NCI-H748 treated with DMSO at 0.1 percent for 48 hours (cell line): ENCODE measurements at places on chromosomes 4 and X.

DNA sequence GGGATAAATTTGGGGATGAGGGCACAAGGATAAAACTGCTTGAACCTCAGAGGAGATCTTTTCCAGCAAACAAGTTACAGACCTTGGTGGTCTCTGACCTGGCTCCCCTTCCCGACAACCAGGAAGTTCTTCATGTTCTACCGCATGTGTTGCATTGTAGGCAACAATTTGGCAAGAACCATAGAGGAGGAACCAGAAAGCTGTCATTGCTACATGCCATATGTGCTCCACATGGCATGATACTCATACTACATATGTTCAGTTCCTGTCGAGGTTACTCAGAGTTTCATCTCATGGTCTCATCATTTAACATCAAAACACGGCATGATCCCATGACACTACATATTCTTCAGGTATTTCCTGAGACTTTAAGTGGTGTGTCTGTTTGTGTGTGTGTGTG lies 235.9 kb downstream of the OR13H1 start:
- no peak for DNase-seq

GRCh38 chr4:84221704-84222103 lies 277.4 kb downstream of the NKX6-1 start:
- DNase-seq, result no peak

- DNase-seq, result no peak
These were observed 234.7 kb downstream of the LDB2 start for GRCh38 chr4:16663732-16664131.

- no peak for DNase-seq
These were observed at the start of gene APELA for GRCh38 chr4:164876700-164877324. TSS of gene APELA (plus strand) at chr4:164877178. CDS start at chr4:164877332, 154 bp downstream.

DNA sequence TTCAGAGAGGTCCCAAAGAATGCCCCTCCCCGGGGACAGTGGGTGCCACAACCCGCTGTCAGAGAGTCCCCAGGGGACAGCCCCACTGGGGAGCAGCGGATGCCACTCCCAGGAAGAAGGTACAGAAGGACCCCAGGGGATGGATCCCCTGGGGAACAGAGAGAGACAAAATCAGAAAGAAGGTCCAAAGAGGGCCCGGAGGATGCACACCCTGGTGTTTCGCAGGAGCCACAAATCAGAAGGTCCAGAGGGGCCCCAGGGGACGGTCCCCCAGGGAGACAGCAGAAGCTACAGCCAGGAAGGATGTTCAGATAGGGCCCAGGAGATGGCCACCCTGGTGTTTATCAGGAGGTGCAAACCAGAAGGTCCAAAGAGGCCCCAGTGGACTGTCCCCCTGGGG lies 1.4 kb downstream of the TEX13D start:
- DNase-seq, result no peak

GRCh38 chr4:111198446-111198845 lies 575.6 kb upstream of the PITX2 start:
- DNase-seq, result no peak

DNA sequence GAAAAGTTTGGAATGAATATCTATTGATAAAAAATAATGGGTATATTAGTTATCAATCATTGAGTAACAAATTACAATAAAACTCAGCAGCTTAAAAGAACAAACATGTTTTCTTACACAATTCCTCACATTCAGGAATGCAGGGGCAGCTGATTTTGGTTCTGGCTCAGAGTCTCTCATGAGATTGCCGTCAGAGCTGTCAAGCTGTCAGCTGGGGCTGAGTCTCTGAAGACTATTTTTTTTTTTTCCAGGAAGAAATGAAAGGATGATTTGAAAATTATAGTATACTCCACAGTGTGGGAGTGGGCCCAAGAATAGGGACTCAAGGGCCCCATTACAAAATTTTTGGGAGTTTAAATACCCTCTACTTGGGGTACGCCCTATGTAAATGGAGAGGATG lies 219.1 kb downstream of the GC start:
- no peak for DNase-seq

DNA sequence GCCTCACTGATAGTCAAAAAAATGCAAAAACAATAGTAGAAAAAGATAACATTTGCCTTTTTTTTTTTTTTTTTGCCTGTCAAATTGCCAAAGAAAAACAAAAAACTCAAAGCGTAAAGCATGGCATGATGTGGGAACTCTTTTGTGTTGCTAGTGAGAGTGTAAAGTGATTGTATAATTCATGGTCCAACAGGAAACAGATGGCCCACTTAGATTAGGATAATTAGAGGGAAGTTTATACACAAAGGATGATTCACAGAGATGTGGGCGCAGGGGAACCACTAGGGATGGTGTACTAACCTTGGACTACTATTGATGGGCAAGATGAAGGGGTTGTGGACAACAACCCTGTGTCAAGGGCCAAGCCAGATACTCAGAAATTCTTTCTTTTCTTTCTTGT lies 16.4 kb downstream of the MCUB start:
- DNase-seq, result peak; percentile 80

DNA sequence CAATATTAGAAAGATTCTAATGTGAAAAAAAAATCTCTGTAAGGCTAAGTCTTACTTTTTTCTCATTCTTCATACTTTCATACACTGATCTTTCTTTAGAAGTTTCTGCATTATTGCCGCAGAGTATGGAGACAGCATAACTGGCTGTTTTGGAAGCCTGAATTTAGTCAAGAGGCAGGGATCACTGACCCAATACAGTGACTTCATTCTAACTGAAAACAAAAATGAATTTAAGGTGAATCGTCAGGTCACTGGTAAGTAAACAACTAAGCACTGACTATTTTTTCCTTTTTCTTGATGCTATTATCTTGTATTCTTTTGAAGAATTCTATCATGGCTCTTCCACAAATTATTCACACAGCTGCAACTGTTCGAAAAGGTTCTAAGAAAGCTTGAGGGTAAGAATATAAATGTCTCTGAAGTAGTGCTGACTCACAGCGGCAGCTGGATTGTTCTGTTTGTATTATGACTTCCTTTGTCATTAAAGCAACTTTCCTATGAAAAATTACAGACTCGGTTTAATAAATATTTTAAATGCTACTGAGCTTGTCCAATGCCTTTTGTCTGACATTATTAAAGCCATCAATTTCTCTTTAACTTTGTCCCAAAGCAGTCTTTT lies 609.3 kb downstream of the FSTL5 start:
- DNase-seq, result no peak

GRCh38 chrX:105226499-105226898 lies 6.0 kb upstream of the TEX13A start:
- no peak for DNase-seq

GRCh38 chr4:158750379-158750778 lies 18.4 kb upstream of the FNIP2 start:
- DNase-seq, result no peak

DNA sequence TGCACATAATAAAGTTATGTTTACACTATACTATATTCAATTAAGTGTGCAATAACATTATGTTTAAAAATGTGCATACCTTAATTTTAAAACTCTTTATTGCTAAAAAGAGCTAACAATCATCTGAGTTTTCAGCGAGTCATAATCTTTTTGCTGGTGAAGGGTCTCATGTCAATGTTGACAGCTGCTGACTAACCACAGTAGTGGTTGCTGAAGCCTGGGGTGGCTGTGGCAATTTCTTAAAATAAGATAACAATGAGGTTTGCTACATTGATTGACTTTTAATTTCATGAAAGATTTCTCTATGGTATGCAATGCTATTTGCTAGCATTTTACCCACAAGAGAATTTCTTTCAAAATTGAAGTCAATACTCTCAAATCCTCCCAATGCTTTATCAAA lies 58.6 kb downstream of the C4orf46 start:
- no peak for DNase-seq

- DNase-seq, result no peak
These were observed 46.0 kb downstream of the GEMIN8 start for GRCh38 chrX:13983734-13984133.

DNA sequence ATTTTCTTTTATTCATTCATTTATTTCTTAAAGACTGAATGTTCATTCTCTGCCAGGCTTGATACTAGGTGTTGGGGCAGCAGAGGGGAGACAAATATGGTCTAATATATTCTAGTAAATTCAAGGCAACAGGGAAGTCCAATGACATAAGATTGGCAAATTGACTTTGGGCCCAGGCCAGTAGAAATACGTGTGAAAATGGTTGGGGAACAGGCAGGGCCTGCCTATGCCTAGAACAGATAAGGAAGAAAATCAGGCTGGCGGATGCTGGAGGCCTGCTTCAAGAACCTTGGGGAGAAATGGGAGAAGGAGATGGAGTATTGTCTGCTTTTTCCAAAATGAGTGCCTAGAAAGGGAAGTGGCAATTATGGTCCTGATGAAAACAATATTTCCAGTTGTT lies 108.6 kb downstream of the RTL5 start:
- no peak for DNase-seq

- DNase-seq, result no peak
These were observed 404.6 kb downstream of the PRDM5 start for GRCh38 chr4:120517966-120518365.

DNA sequence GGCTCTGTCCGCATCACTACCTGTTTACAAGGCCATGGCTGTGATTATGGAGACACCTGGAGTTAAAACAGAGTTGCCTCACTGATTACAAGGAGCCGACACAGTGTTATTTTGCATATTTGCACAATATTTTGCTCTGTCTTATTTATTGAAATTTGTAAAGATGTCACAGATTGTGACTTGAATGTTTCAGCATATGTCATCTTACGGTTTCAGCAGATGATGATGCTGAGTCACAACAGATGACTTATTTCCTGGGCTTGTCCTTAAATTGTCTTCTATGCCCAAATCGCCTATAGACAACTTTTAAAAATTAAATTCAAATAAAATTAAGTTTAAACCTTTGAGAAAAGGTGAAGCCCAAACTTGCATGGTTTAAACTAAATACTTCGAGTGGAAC lies 87.1 kb upstream of the INPP4B start:
- no peak for DNase-seq

DNA sequence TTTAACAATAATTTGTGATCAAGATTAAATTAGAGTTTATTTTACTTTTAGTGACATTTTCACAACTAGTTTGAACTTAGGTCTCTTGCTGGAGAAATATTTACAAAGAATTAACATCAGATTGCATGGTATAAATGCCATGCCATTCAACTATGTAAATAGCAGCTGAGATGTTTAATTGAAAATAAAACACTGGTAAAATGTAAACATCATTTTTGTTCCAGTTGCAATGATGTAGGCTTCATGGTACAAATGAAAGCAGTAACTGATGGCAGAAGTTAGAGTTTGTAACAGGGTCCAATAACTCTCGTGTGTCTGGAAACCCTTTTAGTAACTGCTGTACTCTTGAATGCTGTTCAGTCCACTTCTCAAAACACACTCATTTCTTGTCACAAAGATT lies 43.7 kb upstream of the HAND2 start:
- DNase-seq, result no peak

DNA sequence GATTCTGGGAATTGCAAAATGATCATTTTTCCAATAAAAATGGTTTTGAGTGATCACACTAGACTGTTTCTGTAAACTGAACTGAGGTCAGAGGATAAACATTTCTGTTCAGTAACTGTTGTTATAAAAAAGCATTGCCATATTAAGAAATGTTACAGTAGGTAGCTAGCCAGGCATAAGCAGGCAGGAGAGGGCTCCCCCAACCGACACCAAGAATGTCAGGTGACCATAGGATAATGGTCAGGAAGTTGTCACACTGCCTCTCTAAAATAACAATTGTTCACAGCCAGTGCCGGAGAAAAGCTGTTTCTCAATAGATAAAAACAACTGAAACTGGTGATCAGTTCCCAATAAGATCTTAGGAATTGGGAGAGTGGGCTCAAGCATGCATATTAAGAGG lies 306.2 kb upstream of the SLIT2 start:
- DNase-seq, result no peak

DNA sequence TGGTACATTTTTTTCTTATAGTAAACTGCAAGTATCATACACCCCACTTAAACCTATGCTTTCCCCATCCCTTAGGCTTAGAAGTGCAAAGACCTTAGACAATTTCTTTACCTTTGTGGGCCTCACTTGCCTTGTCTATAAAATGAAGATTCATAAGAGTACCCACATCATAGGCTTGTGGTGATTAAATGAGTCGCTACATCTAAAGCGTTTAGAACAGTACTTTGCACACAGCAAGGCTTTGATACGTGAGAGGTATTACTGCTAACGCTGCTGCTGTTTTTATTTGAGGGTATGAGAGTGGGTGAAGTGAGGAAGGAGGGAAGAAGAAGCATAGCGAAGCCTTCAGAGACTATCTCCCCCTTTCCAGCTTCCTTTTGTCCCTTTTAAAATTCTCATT lies 87.8 kb upstream of the RPS6KA3 start:
- no peak for DNase-seq

DNA sequence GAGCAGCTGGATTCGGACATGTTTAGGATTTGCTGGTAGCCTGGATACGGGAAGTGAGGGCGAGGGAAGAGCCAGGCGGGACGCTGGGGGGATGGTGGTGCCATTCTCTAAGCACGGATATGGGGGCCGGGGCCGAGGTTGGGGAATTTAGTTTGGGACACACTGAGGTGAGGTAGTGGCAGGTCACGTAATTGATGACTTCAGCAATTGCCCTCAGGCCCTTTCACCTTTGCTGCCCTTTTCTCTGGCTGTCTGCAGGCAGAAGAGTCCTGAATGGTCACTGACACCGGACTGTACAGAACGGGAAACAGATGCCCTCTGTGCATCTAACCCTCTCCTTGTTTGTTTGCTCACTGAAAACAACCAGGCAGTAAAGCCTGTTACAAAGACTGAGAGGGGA lies 16.9 kb upstream of the HMGB3 start:
- DNase-seq, result no peak

DNA sequence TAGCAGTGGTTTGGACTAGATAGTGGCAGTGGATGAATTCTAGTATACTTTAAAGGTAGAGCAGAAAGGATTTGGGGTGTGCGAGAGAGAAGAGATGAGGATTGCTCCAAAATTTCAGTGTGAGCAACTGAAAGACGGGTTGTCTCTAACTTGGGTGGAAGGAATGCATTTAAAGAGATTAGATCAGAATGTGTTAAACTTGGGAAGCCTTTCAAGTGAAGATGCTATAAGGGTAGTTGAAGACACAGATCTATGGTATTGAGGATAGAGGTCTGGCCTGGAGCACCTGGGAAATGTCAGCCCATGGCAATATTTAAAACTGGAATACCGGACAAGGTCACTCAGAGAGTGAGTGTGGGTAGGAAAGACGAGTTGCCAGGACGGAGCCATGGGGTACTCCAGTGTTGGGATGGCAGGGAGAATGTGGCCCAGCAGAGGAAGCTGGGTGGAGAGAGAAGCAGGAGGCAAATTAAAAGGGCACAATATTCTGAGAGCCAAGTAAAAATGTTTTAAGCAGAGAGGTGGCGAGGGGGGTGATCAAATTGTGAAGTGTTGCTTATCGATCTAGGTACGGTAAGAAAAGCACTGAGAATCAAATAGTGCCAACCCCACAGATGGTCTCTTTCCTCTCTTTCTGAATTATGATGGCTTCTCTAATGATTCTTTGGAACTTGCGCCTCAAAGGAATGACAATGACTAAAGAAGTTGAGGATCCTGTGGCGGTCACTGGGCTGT lies 50.5 kb downstream of the ENOPH1 start:
- DNase-seq, result no peak

GRCh38 chrX:65926095-65927019 lies 113.5 kb downstream of the VSIG4 start:
- DNase-seq, result no peak

GRCh38 chrX:117120700-117121099 lies 657.9 kb upstream of the CT83 start:
- no peak for DNase-seq
